Stimulated activated CD8-positive, alpha-beta memory T cell treated with anti-CD3 and anti-CD28 coated beads, Interleukin-4, amount 100 ng/mL, for 4 hours (primary cell): ENCODE measurements at places on chromosomes 4 and X.
A peak's percentile ranks its signal among the peaks of the same experiment; 100 is the strongest.

- no peak for DNase-seq
These were observed 6.8 kb upstream of the CDKL2 start for GRCh38 chr4:75637176-75637575.

DNA sequence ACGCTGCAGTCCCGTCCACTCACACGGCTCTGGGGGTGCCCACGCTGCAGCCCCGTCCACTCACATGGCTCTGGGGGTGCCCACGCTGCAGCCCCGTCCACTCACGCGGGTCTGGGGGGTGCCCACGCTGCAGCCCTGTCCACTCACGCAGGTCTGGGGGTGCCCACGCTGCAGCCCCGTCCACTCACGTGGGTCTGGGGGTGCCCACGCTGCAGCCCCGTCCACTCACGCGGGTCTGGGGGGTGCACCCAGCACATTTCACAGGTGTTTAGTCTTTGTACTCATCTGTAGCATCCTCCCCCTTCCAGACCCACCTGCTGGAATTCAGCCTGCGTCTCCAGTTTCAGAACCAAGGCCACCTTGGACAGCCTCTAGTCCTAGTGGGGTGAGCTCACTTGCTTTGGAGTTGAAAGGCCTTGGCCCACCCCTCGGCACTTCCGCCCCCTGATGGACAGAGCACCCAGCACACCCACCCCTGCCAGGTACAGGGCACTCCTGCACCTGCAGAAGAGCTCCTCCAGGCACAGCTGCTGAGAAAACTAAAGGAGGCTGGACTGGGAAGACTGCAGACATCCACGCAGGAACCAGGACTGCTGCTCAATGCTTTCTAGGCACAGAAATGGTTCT is 73.0 kb downstream of the ABLIM2 start:
- no peak for DNase-seq

- no peak for DNase-seq
These were observed 14.3 kb downstream of the JCHAIN start for GRCh38 chr4:70651864-70652506.

DNA sequence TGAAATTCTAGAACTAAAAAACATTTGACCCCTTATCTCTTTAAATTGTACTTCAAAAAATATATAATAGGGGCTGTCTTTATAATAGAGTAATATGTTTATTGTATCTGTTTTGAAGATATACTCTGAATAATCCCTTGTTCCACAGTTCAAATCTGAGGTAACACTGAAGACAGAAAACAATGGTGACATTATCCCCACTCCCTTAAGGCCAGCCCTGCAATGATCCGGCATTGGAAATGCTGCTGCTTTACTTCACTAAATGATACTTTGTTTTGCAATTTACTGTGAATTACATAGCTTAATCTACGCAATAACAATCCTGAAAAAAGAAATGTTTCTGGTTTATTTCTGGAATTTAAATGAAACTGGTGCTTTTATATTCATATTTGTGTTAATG is 34.4 kb upstream of the ZFP42 start:
- DNase-seq: no peak

GRCh38 chr4:6152869-6153705 is 47.3 kb downstream of the JAKMIP1 start:
- DNase-seq: no peak

- DNase-seq: no peak
These were observed 55.4 kb downstream of the ZNF827 start for GRCh38 chr4:145883101-145883694.

- DNase-seq: no peak
These were observed 95.0 kb downstream of the ARX start for GRCh38 chrX:24920769-24921168.

GRCh38 chrX:25083661-25084060 is 67.9 kb upstream of the ARX start:
- DNase-seq: no peak

- no peak for DNase-seq
These were observed 44.6 kb upstream of the MBNL3 start for GRCh38 chrX:132533409-132533808.

DNA sequence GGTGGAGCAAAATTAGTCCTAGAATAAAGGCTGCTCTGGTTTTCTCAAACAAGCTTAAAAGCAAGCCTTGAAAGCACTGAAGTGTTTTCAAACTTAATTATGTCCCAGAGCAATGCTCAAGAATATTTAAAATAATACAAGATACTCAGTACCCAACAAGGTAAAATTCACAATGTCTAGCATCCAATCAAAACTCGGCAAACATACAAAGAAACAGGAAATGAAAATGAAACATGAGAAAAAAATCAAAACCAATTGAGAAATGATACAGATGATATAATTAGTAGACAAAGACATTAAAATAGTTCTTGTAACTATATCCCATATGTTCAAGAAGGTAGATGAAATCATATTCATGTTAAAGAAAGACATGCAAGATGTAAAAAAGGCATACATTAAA is 45.0 kb upstream of the MAML3 start:
- DNase-seq: no peak

- no peak for DNase-seq
These were observed 343.0 kb downstream of the SLITRK2 start for GRCh38 chrX:146160443-146161203.

GRCh38 chrX:84322083-84322827 is 134.3 kb upstream of the RPS6KA6 start:
- DNase-seq: no peak

DNA sequence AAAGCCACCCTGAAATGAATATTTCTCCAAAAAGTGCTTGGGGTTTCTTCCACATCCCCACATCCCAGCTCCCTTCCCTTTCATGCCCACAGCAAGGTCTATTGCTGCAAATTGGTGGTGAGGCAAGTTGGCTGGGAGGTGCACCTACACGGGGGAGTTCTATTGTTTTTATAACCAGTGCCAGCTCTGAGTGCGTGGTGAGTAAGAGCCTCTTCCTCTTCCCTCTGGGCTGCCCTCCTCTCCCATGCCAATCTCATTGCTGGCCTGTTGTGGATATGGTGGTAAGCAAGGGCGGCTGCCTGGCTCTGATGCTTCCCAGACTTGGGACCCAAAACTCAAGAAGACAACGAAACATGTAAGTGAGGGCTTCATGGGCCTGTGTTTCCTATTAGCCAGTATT is 204.3 kb downstream of the SHROOM3 start:
- no peak for DNase-seq

- DNase-seq: no peak
These were observed 153.7 kb downstream of the APBB2 start for GRCh38 chr4:41060352-41061334.

GRCh38 chrX:51891821-51892551 is 1.4 kb upstream of the MAGED1 start:
- DNase-seq: no peak

DNA sequence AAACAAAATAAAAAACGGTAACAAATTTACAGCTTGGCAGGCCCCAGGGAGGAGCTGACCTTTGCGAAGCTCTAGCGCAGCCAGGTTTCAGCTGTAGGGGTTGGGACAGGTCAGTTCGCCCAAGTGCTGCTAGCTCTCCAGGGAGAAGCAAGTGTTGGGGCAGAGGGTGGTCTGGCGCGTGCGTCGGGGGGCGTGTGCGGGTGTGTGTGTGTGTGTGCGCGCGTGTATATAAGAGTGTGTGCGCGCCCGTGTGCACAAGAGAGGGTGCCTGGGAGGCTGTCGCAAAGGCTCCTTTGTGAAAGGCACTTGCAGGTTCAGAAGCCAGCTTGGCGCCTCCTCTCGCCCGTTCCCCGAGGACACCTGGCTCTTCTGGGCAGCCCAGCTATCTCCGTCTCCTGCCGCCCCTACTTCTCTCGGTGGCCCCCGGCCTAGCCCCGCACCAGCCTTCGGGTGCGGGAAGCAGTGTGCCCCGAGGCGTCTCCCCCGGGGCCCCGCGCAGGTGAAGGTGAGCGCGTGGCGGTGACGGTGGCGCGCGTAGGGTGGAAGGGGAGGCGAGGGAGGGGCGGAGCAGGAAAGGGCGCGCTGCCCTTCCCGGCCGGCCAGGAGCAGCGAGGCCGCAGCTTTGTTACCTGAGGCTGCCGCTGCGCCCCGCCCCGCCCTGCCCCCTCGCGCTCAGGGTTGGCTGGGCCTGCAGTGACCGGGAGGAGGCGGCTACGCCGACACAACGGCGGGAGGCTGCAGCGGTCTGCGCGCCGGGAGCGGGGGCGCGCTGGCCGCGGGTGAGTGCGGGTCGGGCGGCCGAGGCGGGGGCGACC is at the start of gene FHDC1:
Gene FHDC1 (plus strand): TSS at position 693 of the 815 bp plus-strand sequence. CDS start 6,735 bp downstream, outside the sequence.
- no peak for DNase-seq

DNA sequence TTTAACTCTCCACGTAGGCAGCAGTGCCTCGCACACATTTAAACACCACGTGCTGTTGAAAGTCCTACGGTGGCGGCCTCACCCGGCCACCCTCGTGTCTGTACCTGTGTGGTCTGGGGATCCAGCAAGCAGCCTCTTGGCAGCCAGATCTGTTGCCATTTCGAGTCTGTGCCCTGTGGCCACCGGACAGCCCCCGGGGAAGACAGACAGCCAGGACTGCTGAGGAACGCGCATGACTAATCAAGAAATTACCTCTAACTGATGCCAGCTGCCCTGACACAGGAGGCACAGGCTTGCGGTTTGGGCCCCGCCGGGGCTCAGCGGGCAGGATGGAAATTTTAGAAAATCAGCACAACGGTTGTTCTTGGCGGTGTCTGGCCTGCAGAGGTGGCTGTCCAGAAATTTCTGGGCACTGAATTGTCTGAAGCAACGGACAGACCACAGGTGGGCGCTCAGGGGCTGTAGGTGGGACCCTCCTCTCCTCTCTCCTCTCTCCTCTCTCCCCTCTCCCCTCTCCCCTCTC is 15.6 kb upstream of the ASMTL start:
- DNase-seq: peak; percentile 46

- DNase-seq: no peak
These were observed 66.9 kb upstream of the PPARGC1A start for GRCh38 chr4:23956601-23957364.

- DNase-seq: no peak
These were observed 50.6 kb upstream of the STX18 start for GRCh38 chr4:4592414-4592813.

DNA sequence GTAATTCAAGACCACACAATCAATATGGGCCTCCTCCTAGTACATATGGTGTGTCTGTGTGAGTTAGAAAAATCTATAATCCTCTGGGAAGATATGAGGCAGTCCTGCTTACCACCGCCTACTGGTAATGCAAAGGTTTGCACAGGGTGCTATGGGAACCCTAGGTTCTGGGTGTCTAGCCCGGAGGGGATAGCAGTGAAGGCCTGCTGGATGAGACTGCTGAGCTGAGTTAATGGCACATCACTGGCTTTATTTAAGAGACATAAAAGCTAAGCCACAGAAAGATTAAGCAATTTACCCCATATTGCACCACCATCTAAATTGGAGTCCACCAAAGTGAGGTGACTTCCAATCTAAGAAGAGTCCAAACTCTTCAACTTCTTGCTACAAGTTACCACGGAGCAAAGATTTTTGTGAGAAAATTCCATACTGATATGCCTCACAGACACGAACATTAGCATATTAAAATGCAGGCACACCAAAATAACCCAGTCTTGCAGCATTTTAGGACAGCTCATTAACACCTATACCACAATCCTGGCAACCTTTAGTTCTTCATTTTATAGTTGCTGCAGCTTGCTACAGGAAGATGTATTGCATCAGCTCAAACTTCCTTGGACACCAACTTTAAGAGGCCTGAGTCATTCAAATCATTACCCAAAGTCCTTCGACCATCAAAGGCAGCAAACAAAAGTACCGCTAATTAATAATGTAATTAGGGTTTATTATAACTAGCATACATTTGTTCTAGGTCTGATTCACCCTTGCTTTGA is 13.7 kb downstream of the DGKK start:
- no peak for DNase-seq

GRCh38 chr4:129994715-129995114 is 898.8 kb downstream of the C4orf33 start:
- no peak for DNase-seq

DNA sequence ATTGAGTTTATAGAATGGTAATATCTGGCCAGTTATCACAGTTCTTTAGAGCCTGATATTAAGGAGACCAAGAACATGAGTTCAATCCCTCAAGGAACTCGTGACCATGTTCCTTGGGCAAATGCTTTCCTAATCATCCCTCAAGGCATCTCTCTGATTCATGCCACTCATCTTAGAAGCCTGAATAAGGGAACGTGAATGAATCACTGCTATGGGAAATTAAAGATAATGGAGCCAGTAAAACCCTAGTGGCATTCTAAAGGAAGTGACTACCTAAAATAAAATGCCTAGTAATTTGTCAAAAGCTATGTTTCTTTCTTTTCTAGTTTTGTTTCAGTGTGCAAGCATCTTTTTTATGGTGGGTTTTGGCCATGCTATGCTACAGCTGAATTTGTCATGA is 1161.3 kb downstream of the C4orf33 start:
- no peak for DNase-seq
